ENCODE measurements at places on chromosomes 7 and 10.

DNA sequence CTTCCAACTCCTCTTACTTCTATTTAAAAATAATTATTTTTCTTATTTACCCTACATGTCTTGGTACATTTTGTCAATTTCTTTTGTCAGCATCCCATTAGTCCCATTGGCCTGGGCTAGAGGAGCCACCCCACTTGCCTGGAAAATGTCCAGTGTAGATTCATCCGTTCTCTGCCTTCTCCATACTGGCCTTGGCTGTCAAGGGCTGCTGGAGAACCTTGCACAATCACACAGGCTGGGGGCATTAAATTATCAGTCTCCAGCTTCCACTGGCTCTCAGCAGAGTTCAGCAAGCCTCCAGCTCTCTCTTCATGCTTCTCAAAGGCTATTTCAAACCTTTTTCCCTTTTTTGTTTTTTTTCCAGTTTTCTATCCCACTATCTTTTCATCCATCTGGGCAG, 13.8 kb upstream of the ZCCHC24 start:
- no peak for DNase-seq

DNA sequence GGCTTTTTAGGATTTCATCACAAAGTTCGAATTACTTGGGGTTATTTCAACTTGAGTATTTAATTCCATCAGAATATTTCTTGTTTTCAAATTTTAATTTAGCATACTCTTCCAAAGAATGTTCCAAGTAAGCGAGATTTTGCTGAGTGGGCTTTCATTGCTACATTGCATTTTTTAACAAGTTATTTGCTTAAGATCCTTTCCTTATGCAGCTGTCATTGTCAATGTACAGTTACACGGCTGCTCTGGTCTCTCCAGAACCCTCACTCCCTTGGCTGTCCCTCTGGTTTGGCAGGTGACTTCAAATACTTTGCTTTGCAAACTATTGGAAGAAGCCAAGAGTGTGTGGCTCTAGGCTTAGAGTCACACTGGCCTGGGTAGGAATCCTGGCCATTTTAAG, 80.0 kb downstream of the CFAP58 start:
- no peak for DNase-seq

- no peak for DNase-seq
Observed at GRCh38 chr7:131164025-131164925, 163.4 kb upstream of the MKLN1 start.

DNA sequence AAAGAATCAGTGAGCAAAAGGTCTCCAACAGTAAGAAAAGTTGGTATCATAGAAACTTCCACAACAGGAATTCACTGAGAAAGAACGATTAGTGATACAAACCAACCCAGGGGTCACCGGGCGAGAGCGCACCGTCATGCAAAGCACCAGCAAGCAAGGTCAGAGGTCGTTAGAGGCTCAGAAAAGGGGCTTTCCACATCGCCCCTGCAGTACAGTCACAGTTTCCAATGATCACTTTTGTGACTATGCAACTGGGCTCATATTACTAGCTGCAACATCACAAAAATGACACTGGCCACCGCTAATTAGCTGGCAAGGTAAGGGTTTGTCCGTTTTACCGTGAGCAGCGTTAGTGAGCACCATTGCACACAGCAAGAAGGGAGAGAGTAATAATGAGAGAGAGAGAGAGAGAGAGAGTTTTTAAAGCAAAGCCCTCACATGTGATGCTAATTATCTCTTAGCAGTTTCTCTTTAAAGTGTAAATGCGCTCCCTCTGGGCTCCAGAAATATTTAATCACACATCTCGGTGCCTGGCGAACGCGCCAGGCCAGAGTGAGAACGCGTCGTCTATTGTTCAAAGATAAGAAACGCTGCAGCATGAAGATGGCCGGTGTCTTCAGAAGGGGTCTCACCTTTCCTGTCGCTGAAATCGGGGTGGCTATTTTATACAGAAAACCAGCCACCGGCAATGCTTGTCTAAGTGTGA, 237.5 kb downstream of the DNAJB6 start:
- no peak for DNase-seq

DNA sequence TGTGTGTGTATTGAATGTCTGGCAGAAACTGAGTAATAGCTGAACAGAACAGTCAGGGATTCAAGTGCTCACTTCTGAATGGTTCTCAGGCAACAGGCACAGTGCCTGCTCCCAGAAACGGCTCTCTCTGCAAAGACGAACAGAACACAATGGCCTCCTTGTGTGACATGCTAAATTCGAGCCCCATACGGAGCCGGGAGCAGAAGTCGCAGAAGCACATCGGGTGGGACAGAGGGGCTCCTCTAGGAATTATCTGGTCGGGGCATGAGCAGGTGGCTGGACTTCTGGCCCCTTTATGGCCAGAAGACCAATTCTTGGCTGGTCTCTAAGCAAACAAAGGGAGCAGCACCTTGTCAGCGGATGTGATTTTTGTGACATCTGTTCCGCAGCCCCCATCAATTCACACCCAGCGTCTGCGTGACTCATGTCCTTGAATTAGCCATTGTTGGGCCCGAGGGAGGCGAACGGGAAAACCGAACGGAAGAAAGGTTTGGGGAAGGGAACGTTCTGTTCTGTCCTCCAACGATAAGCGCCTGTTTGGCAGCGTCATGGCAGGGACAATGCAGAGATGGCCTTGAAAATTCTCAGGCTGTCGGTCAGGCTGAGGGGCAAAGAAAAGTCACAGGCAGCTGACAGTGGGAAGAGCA, 47.3 kb upstream of the NPTX2 start:
- no peak for DNase-seq

DNA sequence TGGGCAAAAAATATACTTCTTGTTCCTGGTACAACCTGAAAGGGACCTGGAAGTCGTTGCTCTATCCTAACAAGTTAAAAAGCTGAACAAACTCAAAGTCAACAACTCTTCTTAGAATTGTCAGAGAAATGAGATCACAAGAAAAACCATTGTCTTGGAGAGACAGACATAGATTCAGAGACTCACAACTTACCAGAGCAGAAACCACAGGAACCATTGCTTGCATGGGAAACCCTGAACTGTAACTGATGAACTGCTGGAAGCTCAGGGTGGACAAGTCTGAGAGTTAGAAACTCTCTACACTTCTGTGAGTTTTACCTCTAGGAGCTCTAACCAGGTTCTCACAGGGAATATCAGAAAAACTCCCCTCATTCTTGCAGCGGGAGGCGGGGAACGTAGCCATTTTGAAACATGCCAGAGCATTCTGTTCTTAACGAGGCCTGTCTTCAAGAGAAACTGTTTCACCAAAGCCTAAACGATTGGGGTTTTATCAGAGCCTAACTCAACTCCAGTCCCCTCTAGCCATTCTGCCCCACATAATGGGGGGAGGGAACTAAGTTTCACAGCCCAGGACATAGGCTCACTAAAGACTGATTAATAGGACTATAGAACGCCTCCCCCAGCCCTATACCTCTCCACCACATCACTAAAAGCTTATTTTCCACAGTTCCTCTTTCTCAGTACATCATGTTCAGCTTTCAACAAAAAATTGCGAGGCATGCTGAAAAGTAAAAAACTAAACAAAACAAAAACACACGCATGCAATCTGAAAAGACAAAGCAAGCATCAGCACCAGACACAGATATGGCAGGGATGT, 12.0 kb upstream of the GSDME start:
- DNase-seq = no peak

DNA sequence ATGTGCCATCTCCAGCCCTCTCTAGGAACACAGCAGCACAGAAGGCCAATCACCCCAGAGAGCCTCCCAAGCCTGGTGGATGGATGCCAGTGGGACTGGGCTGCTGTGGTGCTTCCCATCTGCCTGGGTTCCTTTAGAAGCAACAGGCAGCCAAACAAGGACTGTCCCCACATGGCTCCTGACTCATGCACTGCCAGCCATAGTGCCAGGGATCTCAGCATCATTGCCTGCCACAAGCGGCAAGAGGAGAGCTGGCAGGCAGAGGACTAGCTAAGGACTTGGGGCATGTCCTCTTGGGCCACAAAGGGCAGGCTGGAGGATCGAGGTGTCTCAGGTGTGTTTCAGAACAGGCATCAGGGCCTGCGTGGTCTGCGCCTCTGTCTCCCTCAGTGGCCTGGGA, 23.4 kb upstream of the FIGNL1 start:
- DNase-seq = no peak

GRCh38 chr7:10940704-10941355, 32.8 kb upstream of the PHF14 start:
- no peak for DNase-seq

GRCh38 chr7:112021379-112022044, 184.7 kb downstream of the DOCK4 start:
- DNase-seq = no peak

- DNase-seq = no peak
Observed at GRCh38 chr7:112788778-112789343, 1.3 kb downstream of the TMEM168 start.

DNA sequence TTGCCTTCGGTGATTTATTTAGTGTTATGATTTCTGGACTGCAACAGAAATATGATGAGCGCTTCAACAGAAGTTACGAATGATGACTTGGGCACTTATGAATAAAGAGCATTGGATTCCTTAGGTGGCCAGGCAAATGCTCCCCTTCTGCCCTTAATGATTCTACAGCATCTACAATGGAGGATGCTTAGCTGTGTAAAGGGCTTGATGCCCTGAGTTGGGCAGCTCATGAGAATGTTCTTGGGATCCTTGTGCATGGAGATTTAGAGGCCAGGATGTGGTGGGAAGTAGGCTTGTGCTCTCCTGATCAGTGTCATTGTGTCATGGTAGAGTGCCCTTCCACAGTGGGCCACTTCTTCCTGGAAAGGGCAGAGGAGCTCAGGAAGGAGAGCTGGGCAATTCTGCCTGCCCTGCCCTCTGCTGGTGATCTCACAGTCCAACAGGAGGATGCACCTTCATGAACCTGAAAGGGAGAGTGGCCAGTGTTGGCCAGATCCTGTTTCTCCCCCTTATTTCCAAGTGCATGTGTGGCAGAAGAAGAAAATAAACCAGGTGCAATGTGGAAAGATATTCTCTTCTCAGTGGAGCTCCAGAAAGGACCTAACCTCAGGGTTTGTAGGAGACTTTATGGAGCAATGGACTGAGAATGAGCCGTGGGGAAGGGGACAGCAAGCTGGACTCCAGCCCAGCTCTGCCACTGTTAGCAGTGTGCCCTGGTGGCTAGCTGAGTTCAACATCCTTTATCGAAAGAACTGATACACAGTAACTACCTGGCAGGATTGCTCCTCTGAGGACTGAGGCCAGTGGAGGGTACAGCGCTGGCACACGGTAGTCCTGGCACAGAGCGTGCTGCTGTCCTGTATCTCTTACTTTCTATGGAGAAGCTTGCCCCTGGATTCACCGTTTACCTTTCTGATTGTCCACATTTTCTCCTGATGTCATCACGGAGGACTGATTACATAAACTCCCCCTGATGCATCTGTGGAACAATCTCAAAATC, 182.9 kb downstream of the BMPER start:
- no peak for DNase-seq

- DNase-seq = no peak
Observed at GRCh38 chr7:48004032-48004431, 24.6 kb upstream of the HUS1 start.

GRCh38 chr7:12746211-12746610, 58.8 kb downstream of the ARL4A start:
- no peak for DNase-seq

GRCh38 chr7:92226981-92227380, 18.7 kb downstream of the KRIT1 start:
- no peak for DNase-seq

DNA sequence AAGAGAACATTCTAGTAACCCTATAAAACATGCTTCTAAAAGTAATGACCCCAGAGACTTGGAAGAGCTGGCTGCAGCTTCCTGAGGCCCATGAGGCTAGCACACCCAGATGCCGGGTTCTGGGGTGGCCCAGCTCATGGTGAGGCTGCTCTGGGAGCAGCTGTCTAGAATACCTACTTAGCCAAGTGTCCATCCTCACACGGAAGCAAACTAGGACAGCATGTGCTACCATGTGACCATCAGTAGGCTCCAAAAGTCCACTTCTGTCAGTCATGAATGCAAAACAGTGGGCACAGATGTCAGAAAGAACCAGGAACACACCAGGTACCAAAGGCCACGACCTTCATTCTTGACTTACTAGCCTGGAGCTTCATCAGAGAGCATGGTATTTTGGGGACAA, 32.4 kb downstream of the CTBP2 start:
- no peak for DNase-seq

- no peak for DNase-seq
Observed at GRCh38 chr10:117996709-117997108, 50.0 kb downstream of the RAB11FIP2 start.

GRCh38 chr7:27966219-27966780, 214.3 kb downstream of the JAZF1 start:
- no peak for DNase-seq

GRCh38 chr10:128522551-128523308, 396.5 kb upstream of the MKI67 start:
- no peak for DNase-seq

Measured in stimulated activated CD8-positive, alpha-beta memory T cell treated with anti-CD3 and anti-CD28 coated beads, Interleukin-2, amount 100 ng/mL, for 48 hours (primary cell).